ENCODE measurements at places on chromosomes 11 and 22.

DNA sequence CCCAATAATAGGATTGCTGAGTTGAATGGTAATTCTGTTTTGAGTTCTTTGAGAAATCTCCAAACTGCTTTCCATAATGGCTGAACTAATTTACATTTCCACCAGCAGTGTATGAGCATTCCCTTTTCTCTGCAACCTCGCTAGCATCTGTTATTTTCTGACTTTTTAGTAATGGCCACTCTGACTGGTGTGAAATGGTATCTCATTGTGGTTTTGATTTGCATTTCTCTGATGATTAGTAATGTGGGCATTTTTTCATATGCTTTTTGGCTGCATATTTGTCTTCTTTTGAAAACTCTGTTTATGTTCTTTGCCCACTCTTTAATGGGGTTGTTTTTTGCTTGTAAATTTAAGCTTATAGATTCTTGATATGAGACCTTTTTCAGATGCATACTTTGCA, 97.4 kb downstream of the FDX1 start:
- DNase-seq = no peak

- DNase-seq = peak; percentile 89
These were observed 10.7 kb upstream of the DSCAML1 start for GRCh38 chr11:117807482-117808327.

- DNase-seq = no peak
These were observed 56.8 kb downstream of the PRR5L start for GRCh38 chr11:36352922-36353321.

GRCh38 chr22:28773461-28773867, 969 bp downstream of the CCDC117 start:
- DNase-seq = no peak

- no peak for DNase-seq
These were observed 4.8 kb upstream of the FAR1 start for GRCh38 chr11:13663631-13664071.

DNA sequence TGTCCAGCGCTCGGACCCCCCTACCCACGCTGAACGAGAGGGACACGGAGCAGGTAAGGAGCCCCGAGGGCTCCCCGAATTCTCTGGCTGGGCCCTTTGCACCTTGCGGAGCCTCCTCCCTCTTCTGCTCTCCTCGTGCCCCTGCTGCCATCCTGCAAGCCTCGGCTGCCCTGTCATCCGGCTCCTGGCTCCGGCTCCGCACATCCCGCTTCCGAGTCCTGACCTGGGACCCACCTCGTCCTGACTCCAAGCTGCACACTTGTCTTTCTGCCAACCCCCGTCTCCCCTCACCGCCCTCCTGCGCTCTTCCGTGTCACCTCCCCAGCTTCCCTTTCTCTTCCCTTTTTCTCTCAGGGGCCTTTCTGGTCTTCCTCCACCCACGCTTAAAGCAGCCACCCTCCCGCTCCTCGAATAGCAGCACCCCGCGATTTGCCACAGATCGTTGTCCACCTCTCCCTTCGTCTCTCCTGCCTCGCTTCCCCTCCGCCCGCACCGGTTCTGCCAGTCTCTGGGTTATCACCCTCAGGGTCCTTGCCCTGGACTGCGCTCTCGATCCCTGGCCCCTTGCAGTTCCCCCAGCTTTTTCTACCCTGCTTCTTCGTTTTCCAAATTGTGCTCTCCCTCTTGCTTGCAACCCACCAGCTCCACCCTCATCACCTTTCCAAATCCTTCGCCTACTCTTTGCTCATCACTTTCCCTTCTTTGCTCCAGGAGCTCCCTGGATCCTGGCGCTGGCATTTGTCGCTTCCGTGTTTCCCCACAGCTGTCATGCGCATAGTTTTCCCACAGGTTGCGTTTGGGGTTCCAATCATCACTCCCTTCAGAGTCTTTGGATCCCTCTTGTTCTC, 822 bp downstream of the MARK2 start:
- DNase-seq = no peak

DNA sequence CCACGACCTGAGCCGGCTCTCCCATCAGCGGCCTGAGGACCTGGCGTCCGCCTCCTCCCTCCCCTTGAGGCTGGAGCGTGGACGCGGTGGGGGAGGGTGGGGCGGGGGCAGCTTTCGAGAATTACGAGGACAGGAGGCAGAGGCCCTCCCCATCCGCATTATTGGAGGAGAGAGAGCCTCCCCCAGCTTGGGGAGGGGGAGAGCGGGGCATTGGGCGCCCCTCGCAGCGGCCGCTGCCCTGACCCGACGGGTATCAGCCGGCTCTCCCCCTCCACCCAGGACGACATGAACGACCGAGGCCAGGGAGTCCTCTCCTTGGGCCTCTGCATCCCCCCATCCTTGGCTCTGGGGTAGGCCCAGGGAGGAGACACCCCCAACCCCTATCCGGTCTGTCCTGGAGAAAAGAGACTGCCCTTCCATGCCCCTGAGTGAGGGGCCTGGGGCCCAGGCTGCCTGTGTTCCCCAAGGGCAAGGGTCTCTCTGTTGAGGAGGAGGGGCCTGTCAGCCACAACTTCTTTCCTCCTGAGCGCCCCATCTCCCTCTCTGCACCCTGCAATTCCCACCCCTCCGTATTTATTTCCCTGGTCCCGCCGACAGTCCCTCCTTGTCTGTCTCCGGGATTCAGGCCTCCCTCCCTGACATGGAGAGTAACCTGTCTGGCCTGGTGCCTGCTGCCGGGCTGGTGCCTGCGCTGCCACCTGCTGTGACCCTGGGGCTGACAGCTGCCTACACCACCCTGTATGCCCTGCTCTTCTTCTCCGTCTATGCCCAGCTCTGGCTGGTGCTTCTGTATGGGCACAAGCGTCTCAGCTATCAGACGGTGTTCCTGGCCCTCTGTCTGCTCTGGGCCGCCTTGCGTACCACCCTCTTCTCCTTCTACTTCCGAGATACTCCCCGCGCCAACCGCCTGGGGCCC, 495 bp downstream of the GPR137 start:
- DNase-seq = no peak
